ENCODE measurements at places on chromosomes 3 and 15. TPM values are rescaled to one million over a fixed set of nuclear protein-coding genes. Genes with fewer than 3 reads are reported as not detected.

Gene RAP2B
- total RNA-seq: 26.0 TPM

- no peak for DNase-seq
Measured at GRCh38 chr3:149277331-149277813, 55.7 kb upstream of the CP start.

GRCh38 chr15:45863881-45864580, 229.2 kb downstream of the SQOR start:
- no peak for DNase-seq

DNA sequence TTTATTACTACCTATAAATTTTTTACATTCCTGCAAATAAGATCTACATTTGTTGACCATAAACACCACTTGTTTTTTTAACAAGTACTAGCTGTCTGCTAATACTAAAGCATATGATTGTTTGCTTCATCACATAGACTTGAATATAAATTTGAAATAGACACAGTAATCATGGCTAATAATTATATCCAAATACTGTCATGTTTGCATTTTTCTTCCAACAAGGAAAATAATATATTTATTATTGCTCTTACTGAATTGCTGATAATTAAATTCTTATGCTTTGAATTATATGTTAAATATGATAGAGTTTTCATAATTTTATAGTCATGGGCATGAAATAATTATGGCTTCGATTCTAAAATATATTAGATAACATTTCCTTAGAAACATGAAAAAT, 40.5 kb downstream of the HDC start:
- DNase-seq: no peak

DNA sequence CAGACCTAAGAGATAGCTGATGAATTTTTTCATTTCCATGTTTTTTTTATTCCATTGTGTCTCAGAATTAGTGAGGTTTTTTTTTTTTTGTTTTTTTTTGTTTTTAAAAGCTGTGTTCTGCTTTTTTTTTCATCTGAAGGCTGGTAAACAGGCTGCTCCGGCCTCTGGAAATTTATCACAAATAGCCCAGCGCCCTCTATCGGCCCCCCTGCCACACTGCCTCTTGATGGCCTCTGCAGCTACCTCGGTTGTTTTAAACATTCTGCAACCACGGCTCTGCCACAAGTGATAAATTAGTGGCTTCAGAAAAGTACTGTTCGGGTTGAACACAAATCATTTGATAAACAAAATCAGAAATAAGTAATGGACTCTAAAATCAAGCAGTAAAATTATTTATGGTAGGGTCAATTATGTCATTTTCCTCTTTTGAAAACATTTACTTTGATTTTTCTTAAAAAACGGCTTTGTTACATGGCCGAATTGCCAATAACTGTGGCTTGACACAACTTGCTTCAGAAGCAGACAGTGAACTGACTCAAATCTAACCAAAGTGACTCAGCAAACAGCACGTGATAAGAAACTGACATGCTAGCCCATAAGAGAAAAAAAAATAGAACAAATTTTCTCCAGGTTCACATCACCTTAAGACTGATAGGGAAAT, 87.8 kb downstream of the RSL24D1 start:
- peak; percentile 39 for DNase-seq

Gene ONECUT1
- total RNA-seq: not detected

- DNase-seq: no peak
Measured at GRCh38 chr3:39050029-39050428, 1.7 kb downstream of the SCN11A start.

Gene MAP1A
- 0.22 TPM for total RNA-seq

GRCh38 chr3:185150561-185150960, 2.3 kb downstream of the C3orf70 start:
- no peak for DNase-seq

DNA sequence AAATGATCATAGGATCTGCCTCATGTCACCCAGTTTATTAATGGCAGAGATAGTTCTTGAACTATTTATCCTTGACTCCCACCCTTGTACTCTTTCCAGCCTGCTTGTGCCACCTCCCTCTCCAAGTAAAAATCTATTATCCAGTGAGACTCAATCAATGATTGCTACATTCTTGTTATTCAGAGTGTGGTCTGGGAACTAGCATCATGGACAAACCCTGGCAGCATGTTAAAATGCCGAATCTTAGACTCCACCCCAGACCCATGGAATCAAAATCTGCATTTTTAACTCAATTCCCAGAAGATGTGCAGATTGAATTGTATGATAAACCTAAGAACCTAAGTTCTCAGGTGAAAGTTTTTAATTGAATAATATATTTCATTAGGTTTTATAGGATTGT, 34.7 kb upstream of the PYDC2 start:
- no peak for DNase-seq

DNA sequence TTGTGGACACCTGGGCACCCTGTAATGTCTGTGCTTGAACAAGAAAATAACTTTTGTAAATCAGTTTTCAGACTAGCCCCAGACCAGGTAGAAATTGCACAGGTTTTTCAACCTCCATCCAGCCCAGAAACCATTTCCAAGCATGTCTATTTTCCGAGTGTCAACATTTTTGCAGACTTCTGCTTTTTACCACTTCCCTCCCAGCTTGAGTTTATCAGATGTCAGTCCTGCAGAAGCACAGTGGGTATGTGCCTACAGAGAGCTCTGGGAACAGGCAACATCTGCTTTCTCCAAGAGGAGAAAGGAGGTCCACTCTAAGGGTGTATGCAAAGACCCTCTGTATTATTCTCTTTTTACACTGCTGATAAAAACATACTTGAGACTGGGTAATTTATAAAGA, 83.9 kb downstream of the LRRK1 start:
- DNase-seq: no peak

- no peak for DNase-seq
Measured at GRCh38 chr3:112635674-112636073, 5.3 kb downstream of the CCDC80 start.

- no peak for DNase-seq
Measured at GRCh38 chr3:134068429-134068828, 38.7 kb upstream of the SLCO2A1 start.

Gene OXTR
- 0.58 TPM for total RNA-seq

Measured in naive thymus-derived CD8-positive, alpha-beta T cell (primary cell).